ENCODE measurements at places on chromosomes 11 and 22. TPM values are rescaled to one million over a fixed set of nuclear protein-coding genes. Genes with fewer than 3 reads are reported as not detected.

DNA sequence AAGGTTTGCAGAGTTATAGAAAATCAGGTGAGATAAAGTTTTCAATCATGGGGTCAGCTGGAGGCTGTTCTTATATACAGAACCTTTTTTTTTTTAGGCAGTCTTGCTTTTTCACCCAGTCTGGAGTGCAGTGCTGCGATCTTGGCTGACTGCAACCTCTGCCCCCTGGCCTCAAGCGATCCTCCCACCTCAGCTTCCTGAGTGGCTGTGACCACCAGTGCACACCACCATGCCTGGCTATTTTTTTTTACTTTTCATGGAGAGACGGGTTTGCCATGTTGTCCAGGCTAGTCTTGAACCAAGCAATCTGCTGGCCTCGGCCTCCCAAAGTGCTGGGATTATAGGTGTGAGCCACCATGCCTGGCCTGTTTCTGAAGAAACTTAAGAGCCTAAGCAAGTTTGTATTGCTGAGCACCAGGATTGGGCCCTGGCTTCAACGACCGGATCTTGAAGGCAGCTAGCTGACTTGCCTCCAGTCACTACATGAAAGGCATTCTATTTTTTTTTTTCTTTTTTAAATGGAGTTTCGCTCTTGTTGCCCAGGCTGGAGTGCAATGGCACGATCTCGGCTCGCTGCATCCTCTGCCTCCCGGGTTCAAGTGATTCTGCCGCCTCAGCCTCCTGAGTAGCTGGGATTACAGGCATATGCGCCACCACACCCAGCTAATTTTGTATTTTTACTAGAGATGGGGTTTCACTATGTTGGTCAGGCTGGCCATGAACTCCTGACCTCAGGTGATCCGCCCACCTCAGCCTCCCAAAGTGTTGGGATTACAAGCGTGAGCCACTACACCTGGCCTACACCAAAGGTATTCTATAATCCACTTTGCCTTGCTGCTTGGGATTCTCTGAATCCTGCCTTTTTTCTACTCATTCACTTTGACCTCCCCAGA is 7.6 kb downstream of the XBP1 start:
- DNase-seq: no peak

- no peak for DNase-seq
Observed at GRCh38 chr22:47540011-47540410, 777.6 kb downstream of the TBC1D22A start.

DNA sequence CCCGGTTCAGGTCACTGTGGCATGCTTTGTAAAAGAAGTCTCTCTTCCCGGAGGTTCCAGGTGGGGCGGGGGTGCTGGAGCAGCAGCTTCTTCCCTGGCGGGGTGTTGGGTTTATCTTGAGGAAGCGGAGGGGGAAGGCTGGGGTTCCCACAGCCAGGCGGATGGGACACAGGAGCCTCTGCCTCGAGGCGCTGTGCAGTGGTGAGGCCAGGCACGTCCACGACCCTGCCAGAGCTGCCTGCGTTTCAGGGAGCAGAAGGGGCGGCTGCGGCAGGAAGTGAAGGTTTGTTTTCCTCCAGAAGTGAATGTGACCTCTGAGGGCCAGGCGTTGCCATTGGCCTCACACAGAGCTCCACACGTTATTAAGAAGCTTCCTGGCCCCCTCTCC is 20.1 kb upstream of the ADORA2A start:
- DNase-seq: no peak

DNA sequence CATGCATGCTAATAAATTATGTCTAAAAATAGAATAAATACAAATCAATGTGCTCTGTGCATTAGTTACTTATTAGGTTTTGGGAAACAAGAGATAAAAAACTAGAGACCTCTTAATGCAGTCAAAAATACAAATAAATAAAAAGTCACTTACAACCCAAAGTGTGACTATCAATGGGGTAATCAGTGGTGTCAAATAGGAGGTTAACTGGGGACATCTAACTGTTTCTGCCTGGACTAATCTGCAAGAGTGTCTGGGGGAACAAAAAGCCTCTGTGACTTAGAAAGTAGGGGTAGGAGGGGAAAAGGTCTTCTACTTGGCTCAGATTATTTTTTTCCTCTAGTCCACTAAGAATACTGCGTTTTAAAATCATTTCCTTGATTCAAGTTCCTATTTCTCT is 810 bp upstream of the HBB start:
- no peak for DNase-seq

GRCh38 chr11:118012083-118012669 is 26.0 kb downstream of the IL10RA start:
- DNase-seq: no peak

GRCh38 chr22:49097966-49098365 is 729.7 kb downstream of the BRD1 start:
- no peak for DNase-seq

DNA sequence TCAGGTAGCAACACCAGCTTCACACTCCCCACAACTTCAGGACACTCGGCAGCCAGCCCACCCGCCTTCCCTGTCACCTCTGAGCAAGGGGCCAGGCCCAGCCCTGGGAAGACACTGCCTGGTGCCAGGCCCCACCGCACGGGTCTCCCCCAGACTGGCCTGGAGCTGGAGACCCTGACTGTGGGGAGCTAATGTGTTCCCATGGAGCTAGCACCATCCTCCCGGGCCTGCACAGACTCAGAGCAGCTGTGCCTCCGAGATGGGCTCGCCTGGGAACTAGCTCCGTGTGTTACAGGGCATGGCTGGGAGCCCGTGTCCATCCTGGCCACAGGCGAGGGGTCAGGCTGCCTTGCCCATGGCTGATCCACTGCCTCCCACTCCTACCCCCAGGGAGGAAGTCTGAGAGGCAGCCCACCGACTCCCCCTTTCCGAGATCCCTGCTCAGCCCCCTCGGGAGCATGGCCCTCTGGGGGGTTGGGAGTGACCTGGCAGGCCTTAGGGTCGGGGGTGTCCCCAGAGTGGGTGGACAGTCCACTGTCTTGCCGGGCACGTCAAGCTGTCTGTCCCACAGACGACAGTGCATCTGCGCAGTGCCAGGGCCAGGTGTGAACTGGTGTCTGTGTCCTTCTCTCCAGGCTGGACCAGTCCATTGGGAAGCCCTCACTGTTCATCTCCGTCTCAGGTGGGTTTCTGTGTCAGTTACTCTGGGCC is 76.7 kb upstream of the KCNQ1OT1 start:
- DNase-seq: no peak

DNA sequence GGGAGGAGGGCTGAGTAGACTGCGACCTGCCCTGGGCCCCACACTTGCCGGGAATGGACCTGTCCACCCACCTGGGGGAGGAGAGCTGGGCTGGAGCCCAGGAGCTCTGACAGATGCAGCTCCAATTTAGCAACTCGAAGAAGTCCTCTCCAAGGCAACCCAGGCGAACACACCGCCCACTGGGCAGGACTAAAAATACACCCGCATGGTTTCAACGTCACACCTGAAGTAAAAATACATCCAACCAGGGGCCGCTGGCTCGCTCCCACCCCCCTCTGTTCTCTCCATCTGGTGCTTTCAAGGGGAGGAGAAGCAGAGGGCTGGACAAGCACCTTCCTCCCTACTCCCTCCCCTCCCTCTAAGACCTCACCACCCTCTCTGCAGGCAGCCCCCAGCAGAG is 119.9 kb downstream of the FEZ1 start:
- DNase-seq: no peak

Gene SMIM35
- polyA plus RNA-seq: 0.10 TPM

Gene DUSP8
- 4.0 TPM for polyA plus RNA-seq

Gene SPTBN2
- 9.2 TPM for polyA plus RNA-seq

Gene ACRV1
- polyA plus RNA-seq: 0.96 TPM

Gene UBQLN3
- not detected for polyA plus RNA-seq

Gene KDM4E
- 0.11 TPM for polyA plus RNA-seq

Gene SAA2
- polyA plus RNA-seq: not detected

Gene B3GAT3
- 28.5 TPM for polyA plus RNA-seq

Gene OR4A16
- not detected for polyA plus RNA-seq

Data from left renal pelvis (tissue), 4 donors.